ENCODE measurements at places on chromosomes 7 and 10.

DNA sequence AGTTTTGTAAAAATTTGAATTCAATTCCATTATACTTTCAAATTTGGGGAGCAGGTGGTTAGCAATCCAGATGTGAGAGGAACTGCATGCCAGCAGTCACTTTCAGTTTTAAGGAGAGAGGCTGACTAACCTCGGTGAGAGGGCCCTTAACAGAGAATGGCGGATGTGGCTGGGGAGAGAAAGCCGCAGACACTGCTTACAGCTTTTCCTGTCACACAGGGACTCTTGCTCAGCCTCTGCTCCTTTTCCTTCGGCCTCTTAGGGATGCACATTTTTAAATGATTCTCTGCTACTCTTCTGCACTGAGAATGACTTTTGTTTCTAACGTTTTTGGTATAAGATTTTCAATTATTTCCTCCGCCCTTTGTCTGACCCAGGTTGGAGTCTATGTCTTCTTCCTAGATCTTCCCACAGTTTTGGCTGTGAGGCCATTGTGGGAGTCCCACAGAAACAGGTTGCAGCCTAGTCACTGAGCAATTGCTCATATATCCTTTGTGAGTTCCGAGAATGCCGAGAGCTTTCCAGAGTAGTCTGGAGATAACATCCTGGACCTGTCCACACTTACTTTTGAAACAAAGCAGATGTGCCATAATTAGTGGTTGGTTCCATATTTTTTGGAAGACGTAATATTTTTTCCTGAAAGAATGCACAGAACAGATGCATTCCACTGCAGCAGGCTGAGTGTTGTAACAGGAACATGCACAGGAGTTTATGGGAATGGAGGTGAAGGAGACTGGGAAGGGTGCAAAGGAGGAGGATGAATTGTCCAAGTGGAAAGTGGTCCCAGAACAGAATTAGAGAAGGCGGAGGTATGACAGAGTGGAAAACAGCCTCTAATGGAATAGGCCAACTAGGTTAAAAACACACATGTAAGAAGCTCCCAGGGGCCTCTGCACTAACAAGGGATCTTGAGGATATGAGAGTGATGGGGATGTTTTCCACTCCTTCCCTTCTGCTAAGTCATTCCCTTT, 168.0 kb upstream of the ZNF32 start:
- DNase-seq, result no peak

GRCh38 chr10:118672766-118673715, 77.6 kb upstream of the PRLHR start:
- no peak for DNase-seq

GRCh38 chr7:137313201-137313600, 30.3 kb downstream of the PTN start:
- no peak for DNase-seq

- DNase-seq, result no peak
Observed at GRCh38 chr10:119830851-119831250, 41.8 kb downstream of the MCMBP start.

- DNase-seq, result no peak
Observed at GRCh38 chr10:35335133-35336083, 901 bp upstream of the CCNY start.

DNA sequence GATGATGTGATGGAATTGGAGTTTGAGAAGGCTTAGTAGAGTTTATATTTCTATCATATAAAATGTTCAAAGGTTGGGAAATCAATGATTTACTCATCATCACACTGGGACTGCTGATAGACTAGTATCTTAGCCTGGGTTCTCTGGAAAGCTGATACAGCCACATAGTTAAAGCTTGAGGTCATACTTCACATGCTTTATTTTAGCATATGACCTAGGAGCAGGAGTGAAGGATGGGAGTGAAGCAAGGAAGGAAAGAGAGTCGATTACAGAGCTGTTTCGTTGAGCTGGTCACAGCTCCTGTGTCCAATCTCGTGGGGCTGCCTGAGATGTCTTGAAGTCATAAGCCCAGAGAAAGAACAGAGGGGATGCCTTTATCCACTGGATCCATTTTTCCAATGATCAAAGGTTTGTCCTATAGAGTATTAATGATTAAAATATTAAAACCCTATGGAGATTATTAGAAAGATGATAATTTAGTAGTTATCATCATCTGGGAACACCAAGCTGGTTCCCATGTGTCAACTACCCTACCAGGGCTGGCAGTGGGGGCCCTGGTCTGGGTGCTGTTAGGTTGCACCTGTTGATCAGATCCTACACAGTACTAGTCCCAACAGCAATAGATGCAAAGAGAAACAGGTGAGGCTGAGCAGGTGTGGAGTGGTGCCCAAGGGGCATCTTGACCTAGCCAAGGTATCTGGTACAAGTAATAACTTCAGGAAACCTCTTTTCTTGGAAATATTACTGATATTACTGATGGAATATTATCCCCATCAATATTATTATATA, 77.8 kb downstream of the BAMBI start:
- no peak for DNase-seq

DNA sequence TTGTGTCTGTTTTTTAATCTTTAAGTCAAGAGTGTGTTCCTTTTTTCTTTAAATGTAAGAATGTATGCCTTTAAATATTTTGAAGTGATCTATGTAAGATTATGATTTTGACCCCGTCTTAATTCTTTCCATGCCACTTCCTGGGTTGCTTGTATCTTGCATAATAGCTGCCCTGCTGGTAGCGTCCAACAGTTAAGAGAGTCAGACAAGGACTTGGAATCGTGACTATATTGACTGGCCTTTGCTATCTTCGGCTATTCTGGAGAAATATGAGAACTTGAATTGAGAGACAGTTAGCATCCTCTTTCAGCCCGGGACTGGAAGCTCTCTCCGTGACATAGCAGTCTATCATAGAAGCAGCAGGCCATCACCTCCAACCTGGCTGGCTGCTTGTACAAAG, 13.0 kb downstream of the NRP1 start:
- DNase-seq, result no peak

- DNase-seq, result no peak
Observed at GRCh38 chr7:29243910-29244655, 49.5 kb downstream of the CHN2 start.

GRCh38 chr7:110987127-110987693, 103.7 kb upstream of the LRRN3 start:
- no peak for DNase-seq

- no peak for DNase-seq
Observed at GRCh38 chr7:155282671-155283070, 15.0 kb upstream of the INSIG1 start.

GRCh38 chr7:7786595-7786994, 68.2 kb upstream of the RPA3 start:
- DNase-seq, result no peak

DNA sequence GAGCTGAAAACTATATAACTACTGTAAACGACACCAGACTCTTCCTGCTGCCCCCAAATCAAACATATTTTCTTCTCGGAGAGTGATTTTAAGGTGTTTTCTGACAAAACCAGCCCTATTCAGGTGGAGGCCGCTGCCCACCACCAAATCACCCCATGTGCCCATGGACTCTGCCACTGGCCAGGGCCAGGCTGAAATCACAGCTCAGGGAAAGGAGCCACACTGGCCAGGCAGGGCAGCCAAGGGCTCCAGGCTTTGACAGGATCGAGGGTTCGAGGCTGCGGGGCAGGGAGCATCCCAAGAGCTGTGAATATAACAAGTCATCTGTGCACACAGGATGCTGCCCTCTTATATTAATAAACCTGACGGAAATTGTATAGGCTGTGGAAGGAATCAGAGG, 48.3 kb downstream of the OAT start:
- no peak for DNase-seq

DNA sequence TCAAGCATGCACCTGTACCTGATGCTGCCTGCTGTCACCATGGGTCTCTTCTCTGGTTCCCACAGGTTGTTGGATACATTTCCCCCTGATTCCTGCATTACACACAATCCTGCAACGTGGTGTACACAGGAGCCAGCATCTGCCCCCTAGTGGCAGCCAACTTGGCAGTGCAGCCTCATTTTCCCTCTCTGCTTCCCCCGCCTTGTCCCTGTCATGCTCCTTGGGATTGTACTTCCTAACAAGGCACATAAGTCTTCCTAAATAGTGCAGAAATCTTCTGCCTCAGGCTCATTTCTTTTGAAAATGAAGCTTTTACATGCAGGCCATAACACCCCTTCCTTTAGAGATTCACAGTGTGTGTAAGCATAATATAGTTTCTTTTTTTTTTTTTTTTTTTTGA, 387.5 kb downstream of the CCSER2 start:
- no peak for DNase-seq

DNA sequence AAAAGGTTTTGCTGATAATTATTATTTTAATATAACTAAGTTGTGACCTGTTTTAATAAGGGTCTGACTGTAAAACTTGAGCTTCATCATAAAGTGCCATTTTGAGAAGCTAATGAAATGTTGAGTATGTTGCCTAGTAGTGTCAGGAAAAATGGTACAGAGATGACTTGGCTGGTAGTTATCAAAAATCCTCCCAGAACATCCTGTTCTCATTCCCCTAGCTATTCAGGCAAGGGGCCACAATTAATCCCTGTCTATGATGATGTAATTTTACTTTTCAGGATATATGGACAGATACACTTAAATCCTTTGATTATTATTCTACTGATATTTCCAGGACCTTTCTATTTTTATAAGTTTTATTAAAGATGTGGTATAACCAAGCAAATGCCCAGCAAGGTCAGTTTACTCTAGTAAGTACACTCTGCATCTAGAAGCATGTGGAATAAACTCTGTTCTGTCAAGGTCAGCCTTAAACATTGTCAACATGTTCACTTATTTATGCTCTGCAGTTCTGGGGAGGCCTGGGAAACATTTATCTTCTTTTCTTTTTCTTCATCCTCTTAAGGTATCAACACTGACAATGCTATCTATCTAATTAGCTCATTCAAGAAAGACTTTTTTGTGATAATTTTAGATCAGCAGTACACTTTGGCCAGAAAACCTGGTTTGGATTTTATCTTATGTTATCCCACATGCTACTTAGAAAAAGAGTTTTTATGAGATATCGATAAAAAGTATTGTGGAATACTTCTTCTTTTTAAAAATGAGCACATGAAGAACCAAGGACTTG, 32.1 kb downstream of the BTRC start:
- no peak for DNase-seq

DNA sequence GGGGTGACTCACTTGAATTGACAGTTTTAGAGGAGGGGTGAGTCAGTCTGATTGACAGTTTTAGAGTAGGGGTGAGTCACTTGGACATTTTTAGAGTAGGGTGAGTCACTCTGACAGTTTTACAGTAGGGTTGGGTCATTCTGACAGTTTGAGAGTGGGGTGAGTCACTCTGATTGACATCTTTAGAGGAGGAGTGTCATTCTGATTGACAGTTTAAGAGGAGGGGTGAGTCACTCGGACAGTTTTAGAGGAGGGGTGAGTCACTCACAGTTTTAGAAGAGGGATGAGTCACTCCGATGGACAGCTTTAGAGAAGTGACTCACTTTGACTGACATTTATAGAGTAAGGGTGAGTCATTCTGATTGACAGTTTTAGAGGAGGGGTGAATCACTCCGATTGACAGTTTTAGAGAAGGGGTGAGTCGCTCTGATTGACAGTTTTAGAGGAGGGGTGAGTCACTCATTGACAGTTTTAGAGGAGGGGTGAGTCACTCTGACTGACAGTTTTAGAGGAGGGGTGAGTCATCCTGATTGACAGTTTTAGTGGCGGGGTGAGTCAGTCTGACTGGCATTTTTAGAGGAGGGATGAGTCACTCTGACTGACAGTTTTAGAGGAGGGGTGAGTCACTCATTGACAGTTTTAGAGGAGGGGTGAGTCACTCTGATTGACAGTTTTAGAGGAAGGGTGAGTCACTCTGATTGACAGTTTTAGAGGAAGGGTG, 595.9 kb downstream of the DNAJB6 start:
- DNase-seq, result no peak

- DNase-seq, result no peak
Observed at GRCh38 chr10:25048450-25048849, 32.0 kb downstream of the THNSL1 start.

- DNase-seq, result no peak
Observed at GRCh38 chr10:28219251-28219650, 83.6 kb downstream of the MPP7 start.

GRCh38 chr10:78381107-78381506, 347.4 kb downstream of the RPS24 start:
- no peak for DNase-seq

GRCh38 chr10:74419958-74420375, 268.9 kb downstream of the ADK start:
- DNase-seq, result no peak

- no peak for DNase-seq
Observed at GRCh38 chr7:139526578-139527544, 3.4 kb downstream of the CLEC2L start.

GRCh38 chr10:120308589-120308988, 148.4 kb upstream of the PLPP4 start:
- no peak for DNase-seq

DNA sequence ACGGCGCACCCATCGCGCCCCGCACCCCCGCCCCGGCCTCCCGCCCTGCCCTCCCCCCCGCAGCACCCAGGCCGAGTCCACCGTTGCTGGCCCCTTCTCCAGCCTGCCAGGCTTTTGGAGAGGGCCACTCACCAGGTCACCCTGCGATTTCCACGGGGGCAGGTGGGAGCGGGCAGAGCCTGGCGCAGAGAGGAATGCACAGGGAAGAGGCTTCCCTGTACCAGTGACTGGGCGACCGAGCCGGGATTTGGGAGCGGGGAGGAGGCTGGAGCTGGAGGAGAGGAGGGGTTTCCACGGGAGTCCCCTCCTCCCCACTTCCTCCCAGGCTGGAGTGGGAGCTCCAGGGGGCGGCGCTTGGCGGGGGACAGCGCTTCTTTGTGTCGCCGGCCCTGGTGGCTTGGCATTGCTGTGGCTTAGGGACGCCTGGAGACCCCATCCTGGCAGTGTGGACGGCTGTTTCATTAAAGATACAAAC, 19.3 kb downstream of the TCAF1 start:
- peak; percentile 73 for DNase-seq

DNA sequence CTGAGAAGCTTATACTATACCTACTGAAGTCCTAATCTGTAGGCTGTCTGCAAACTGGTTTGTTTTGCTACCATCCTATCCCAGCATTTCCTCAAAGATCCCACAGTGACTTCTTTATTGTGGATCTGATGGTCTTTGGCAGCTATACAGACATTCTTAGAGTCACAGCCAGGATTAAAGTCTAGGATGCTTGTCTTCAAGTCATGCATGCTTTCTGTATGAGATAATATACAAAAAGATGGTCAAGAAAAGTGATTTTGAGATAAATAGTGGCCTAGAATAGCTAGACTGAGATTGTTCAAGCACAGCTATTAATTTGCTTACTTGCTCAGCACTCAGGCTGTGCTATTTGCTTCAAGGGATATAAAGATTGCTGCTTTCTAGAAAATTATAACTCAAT, 454.4 kb downstream of the AUTS2 start:
- DNase-seq, result no peak

DNA sequence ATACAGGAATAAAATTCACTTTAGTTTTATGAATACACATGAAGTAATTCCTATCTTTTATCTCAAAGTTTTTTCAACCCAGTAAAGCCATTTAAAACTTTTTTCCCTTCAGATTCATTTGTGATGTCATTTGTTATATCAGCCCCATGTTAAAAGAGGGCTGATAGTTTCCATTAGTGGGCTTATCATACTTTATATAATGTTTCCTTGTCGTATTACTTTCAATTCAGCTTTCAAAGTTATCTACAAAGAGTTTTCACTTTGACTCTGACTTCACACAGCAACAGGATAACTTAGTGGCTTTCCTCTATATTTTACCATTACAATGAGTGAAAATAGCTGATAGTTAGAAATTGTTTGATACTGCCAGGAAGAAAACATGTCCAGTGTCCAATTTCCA, 484.8 kb downstream of the SUGCT start:
- DNase-seq, result no peak

GRCh38 chr7:155731871-155732270, 80.4 kb downstream of the SHH start:
- no peak for DNase-seq

GRCh38 chr7:138223402-138223879, 147.2 kb downstream of the AKR1D1 start:
- DNase-seq, result no peak
